ENCODE measurements at places on chromosomes 2 and 18. TPM values are rescaled to one million over a fixed set of nuclear protein-coding genes. Genes with fewer than 3 reads are reported as not detected.

DNA sequence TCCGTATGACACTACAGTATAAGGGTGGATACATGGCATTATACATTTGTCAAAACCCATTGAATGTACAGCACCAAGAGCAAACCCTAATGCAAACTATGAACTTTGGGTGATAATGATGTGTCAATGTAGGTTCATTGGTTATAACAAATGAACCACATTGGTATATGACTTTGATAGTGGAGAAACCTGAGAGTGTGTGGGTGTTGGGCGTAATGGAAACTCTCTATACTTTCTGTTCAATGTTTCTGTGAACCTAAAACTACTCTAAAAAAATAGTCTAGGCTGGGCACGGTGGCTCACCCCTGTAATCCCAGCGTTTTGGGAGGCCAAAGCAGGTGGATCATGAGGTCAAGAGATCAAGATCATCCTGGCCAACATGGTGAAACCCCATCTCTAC lies 6.5 kb upstream of the ACTG2 start:
- DNase-seq, result no peak

GRCh38 chr2:168348076-168348475 lies 100.7 kb upstream of the STK39 start:
- DNase-seq, result no peak

The ARHGAP15 gene
- total RNA-seq, result not detected

- no peak for DNase-seq
Measured at GRCh38 chr2:198073253-198073652, 268.9 kb downstream of the PLCL1 start.

The SNED1 gene
- 12.8 TPM for total RNA-seq

Data from pulmonary artery endothelial cell (primary cell).